GDM1 (cell line): ENCODE measurements at places on chromosomes 5 and 9.

- no peak for DNase-seq
These were observed 377.8 kb downstream of the KIAA0825 start for GRCh38 chr5:94240596-94240992.

GRCh38 chr5:88116396-88116795, 152.2 kb downstream of the TMEM161B start:
- DNase-seq: no peak

GRCh38 chr5:37774912-37775483, 64.8 kb downstream of the GDNF start:
- no peak for DNase-seq

- no peak for DNase-seq
These were observed 54.0 kb downstream of the ALG2 start for GRCh38 chr9:99167694-99168093.
